Effector CD4-positive, alpha-beta T cell (primary cell): ENCODE measurements at places on chromosomes 3 and 15.

- DNase-seq, result no peak
Measured at GRCh38 chr15:92881211-92881754, 18.8 kb upstream of the CHD2 start.

DNA sequence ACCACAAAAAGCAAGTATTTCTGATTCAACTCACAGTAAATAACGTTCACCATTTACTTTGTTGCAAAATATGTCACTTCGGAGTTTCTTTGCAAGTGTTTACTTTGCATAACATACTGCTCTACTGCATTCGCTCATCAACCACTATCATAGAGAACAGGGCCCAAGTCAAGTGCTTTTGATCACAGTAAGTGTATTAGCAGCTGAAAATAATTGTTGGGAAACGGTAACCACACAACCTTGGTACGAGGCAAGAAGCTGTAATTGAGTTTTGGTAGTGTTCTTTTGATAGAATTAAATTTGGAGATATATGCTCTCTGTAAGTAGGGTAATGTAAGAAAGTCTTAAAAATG, 80.1 kb downstream of the SATB1 start:
- no peak for DNase-seq

DNA sequence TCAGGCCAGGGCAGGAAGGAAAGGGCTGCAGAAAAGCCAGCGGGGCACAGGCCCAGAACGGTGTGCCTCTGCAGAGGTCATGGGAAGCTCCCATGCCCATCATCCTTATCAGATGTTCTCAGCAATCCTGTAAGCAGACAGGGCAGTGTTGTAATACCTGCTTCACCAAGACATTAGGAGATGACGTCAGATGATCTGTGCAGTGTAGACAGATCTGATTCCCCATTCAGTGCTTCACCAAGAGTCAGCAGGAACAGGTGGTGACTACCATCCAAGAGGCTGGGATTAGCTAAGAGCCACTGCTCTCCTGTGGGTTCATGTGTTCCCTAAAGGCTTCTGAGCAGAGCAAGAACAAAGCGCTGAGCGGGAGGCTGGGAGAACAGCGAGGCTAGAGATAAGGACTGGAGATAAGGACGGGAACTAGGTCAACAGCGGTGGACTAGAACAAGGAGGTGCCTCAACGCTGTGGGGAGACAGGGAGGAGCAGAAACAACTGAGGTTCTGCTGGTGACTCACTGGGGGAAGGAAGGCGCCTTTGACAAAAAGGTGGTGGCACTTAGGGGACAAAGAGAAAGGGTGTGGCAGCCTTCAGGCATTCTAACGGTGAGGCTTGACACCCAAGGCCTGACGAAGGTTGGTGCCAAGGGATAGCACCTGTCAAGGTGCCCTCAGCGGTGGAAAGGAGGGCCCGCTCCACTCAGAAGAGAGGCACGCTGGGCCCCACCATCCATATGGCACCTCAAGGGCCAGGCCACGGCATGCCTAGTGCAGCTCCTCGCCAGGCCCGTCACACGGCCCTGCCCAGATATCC, 28.4 kb downstream of the CCDC12 start:
- peak; percentile 70 for DNase-seq

- DNase-seq, result no peak
Measured at GRCh38 chr3:66390013-66390412, 110.8 kb downstream of the LRIG1 start.

GRCh38 chr3:172568701-172569100, 45.5 kb upstream of the TNFSF10 start:
- DNase-seq, result no peak

- no peak for DNase-seq
Measured at GRCh38 chr3:28376424-28376823, 27.8 kb upstream of the AZI2 start.

- no peak for DNase-seq
Measured at GRCh38 chr3:144415492-144415891, 443.9 kb downstream of the DIPK2A start.

DNA sequence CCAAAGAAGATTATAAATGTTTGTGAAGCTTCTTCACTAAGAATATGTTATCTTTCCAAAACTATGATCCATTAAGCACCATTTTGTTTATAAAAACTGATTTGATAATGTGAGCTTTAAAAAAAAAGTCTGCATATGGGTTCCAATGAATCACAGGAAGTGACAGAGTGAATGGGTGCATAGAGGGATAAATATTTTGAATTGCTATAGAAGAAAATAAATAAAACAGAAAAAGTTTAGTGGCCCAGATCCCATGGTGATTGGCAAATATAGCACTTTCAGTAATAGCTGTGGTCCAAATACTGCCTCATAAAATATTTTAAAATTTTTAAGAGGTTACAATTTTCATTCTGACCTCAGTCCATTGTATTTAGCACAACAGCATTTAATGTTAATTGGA, 19.2 kb downstream of the CPA3 start:
- DNase-seq, result no peak

DNA sequence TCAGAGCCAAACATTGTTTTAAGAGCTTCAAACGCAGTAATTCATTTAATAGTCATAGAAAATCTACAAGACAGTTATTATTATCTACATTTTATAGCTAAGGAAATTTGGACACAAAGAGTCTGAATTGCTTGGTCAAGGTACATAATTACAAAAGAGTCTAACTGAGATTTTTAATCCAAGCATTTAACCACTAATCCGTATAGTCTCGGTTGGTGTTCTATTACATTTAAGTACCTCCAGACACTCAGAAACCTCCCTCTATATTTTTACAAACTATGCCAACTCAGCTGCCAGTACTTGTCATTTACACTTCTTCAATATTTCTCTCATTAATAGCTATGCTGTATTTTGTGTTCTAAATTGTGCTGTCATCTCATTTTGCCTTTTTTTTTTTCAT, 240.2 kb upstream of the PLSCR5 start:
- no peak for DNase-seq

- no peak for DNase-seq
Measured at GRCh38 chr15:59657635-59658125, 365 bp upstream of the GTF2A2 start.

DNA sequence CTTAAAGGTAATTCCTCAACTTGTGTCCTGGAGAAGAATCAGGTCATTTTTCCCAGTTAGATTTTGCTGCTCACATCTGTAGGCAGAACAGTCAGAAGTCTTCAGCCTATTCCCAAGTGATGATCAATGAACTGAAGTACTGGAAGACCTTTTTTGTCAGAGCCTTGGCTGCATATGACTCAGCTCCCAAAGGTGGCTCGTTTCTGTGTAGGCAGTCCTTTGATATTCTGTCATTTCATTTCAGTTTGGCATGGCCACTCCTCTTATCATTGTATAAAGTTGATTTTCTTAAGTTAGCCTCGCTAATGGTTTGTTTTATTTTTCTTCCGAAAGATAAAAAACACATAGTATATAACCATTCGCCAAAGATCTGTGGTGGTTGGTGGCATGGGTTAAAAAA, 90.7 kb downstream of the KLHL25 start:
- peak; percentile 21 for DNase-seq

GRCh38 chr15:61038387-61038786, 190.7 kb downstream of the RORA start:
- DNase-seq, result no peak

- no peak for DNase-seq
Measured at GRCh38 chr3:172259726-172260248, 188.5 kb downstream of the GHSR start.

DNA sequence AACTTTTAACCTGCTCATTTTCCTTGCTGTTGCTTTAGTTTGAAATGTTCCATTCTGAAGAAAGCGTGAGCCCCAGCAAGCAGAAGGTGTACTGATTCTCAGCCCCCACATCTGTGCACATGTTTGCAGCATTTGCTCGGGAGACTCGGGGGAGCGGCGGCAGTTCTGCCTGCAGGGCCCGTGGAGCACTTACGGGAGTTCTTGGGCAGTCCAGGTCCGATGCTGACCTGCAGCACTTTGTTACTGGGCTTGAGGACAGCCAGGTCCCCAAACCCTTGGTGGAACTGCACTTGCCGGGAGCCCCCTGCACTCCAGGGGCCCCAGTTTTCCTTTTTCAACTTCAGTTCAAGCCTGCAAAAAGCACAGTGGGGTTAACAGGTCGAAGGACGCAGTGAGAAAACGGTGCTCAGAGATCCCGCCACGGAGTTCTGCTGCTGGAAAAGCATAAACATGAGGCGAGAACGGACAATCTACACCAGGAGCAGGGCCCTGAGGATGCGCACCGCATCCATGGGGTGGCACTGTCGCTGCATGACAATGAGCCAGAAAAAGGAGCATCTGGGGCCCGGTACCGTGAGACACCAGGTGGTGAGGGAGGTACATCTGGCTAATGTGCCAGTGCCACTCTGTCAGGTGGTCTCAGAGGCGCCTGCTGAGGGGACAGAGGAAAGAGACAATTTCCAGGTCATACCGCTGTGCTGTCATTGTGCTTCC, 45.6 kb upstream of the LDHAL6B start:
- no peak for DNase-seq

GRCh38 chr3:141538568-141539240, 51.9 kb downstream of the RASA2 start:
- DNase-seq, result no peak

- no peak for DNase-seq
Measured at GRCh38 chr3:144375088-144375487, 403.5 kb downstream of the DIPK2A start.

DNA sequence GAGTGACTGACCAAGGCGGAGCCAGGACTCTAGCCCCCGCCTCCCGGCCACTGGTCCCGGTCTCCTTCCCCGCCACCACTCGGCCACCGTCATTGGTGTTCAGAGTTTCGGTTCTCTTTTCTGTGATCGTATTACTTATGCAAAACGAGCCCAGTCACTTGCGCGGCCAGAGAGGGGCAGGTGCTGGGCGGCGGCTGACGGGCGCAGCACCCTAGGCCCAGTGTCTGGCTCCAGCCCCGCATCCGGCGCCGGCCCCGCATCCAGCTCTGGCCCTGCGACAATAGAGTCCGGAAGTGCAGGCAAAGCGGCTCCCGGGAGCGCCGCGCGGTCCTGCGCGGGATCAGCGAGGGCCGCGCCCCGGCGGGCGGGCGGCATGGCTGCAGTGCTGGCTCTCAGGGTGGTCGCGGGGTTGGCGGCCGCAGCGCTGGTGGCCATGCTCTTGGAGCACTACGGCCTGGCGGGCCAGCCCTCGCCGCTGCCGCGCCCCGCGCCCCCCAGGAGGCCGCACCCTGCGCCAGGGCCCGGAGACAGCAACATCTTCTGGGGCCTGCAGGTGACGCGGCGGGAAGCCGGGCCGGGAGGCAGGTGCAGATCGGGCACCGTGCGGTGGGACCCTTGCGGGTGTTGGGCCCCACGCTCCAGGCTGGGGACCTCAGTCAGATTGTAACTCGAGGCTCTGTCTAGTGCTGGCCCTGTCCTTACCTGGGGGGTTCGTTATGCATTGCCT, at the start of gene TMEM62:
TMEM62 (plus strand) TSS at position 157 of the 727 bp plus-strand sequence; CDS start at position 374, 217 bp downstream.
- DNase-seq, result peak; percentile 42

GRCh38 chr3:197811343-197811742, 20.3 kb downstream of the LRCH3 start:
- DNase-seq, result no peak

DNA sequence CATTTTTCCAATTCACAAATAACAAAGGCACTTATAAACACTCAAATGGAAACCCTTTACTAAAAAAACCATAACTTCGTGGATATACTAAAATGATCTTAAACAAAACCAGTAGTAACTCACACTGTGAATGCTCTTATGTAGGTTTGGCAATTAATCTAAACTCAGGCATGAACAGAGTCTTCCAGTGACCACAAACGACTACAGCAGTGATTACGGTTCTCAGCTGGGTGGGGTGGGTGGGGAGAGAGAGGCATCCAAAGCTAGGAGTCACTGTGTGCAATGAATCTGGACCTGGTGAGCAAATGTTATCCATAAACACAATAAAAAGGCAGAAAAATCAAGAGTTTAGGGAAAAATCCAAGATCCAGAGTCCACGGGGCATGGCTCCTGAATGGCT, 21.3 kb downstream of the SLC12A8 start:
- DNase-seq, result no peak

GRCh38 chr3:125245521-125245920, 33.0 kb upstream of the SLC12A8 start:
- DNase-seq, result no peak

DNA sequence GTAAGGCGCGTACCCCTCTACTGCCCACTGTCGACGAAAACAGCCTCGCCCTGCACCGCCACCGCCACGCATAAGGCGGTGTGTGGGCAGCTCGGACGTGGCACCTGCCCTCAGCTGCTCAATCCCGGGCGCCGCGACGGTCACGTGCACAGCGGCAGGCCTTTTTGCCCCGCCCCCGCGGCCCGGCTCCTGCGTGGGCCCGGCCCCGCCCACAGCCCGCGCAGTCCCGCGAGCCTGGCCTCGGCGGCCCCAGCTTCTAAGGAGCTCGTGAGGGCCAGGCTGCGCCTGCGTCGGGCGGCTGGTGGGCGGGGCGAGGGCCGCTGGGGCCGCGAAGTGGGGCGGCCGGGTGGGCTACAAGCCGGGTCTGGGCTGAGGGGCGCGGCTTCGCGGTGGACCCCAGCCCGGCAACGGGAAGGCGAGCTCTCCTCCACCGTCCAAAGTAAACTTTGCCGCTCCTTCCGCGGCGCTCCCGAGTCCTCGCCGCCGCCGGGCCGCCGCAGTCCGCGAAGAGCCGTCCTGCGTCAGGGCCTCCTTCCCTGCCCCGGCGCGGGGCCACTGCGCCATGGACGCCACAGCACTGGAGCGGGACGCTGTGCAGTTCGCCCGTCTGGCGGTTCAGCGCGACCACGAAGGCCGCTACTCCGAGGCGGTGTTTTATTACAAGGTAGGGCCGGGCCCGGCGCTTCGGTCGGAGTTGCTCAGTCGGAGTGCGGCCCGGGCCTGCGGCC, at the start of gene CAPN7:
CAPN7 (plus strand) TSS at position 313 of the 728 bp plus-strand sequence; CDS start at position 563, 250 bp downstream.
- peak; percentile 91 for DNase-seq

DNA sequence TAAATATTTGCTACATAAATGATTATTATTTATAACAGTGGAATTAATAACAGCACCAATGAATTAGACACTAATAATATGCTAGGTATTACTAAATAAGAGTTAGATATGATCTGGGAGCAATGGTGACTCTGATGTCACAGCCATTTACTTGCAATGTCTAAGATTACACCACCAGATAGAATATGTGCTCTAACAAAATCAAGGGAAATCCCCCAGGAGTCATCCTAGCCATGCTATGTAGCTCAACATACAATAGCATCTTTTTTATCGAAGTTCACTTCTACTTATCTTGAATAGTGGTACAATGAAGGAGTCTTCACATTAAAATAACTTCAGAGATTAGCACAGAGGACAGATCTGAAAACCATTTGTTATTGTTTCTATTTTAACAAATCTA, 154.0 kb downstream of the FMN1 start:
- no peak for DNase-seq

GRCh38 chr3:9194509-9195184, 54.8 kb downstream of the SRGAP3 start:
- DNase-seq, result no peak

GRCh38 chr3:51619983-51620382, 51.1 kb upstream of the TEX264 start:
- DNase-seq, result no peak

- DNase-seq, result no peak
Measured at GRCh38 chr3:99384596-99384995, 253.8 kb upstream of the COL8A1 start.

DNA sequence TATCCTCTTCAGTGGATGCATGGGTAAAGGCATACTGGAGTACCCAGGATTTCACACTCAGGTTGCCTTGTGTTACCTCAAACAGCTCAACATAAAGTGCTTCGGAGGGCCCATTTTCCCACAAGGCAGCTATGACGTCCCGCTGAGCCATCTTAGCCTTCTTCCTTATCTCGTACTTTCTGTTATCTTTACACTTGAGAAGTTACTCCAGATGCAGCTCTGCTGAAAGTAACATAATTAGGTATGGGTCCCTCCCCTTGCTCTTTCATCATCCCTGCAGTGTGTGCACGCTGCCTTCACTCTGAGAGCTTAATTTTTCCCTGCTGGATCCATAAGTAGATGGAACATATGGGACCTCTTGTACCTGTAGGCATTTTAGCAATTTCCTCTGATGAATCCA, 410.3 kb downstream of the AGBL1 start:
- no peak for DNase-seq
